ENCODE measurements at places on chromosomes 2 and 18.

GRCh38 chr18:33097126-33097525 lies 324.3 kb upstream of the KLHL14 start:
- H3K27ac ChIP-seq: no peak overlapping the region
- no peaks in the 10 kb centered on the region for H3K36me3 ChIP-seq
- H3K4me1 ChIP-seq: no peaks in the 10 kb centered on the region
- H3K4me3 ChIP-seq: no peak overlapping the region

DNA sequence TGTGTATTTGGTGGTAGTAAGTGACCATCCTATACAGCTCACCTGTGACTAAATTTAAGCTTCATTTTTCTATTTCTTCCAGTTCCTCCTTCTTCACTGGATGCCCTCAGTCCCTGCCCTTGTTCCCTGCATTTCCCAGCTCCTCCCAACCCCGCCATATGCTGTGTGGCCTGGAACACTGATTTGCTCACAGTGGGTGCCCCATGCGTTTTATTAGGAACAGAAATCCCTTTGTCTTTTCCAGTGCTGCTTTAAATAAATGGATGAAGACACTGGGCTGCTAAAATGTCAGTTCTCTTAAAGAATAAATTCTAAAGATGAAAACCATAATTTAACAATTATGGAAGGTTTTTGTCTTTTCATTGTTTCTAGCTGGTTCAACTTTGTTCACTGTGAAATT lies 477.3 kb downstream of the DCDC2C start:
- no peak overlapping the region for H3K4me3 ChIP-seq
- H3K27ac ChIP-seq: no peak overlapping the region
- H3K27me3 ChIP-seq: no peaks in the 10 kb centered on the region

DNA sequence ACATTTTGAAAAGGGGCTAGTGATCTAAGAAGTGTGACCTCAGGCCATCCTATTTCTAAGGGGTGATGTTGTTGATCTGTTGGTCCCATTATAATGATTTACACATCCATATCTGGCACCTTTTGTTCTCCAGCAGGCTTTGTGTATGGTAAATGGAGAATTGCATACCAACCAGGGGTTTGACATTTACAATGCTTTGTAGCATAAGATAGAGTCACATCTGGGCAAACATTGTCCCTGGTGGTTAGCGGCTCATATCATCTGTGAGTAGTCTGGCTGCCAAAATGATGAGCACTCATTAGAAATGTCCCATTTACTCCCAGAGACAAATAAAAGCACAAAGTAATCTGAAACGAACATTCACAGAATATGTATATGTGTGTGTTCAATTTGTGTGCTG lies 1775.5 kb upstream of the CELF4 start:
- no peak for DNase-seq
- H3K4me3 ChIP-seq: no peak overlapping the region
- H3K27ac ChIP-seq: no peak overlapping the region
- no peaks in the 10 kb centered on the region for H3K36me3 ChIP-seq
- H3K4me1 ChIP-seq: no peaks in the 10 kb centered on the region

GRCh38 chr2:128682266-128682665 lies 363.6 kb upstream of the HS6ST1 start:
- no peaks in the 10 kb centered on the region for H3K27me3 ChIP-seq
- no peak for DNase-seq
- no peak overlapping the region for H3K27ac ChIP-seq
- no peak overlapping the region for H3K4me3 ChIP-seq
- no peaks in the 10 kb centered on the region for H3K36me3 ChIP-seq

DNA sequence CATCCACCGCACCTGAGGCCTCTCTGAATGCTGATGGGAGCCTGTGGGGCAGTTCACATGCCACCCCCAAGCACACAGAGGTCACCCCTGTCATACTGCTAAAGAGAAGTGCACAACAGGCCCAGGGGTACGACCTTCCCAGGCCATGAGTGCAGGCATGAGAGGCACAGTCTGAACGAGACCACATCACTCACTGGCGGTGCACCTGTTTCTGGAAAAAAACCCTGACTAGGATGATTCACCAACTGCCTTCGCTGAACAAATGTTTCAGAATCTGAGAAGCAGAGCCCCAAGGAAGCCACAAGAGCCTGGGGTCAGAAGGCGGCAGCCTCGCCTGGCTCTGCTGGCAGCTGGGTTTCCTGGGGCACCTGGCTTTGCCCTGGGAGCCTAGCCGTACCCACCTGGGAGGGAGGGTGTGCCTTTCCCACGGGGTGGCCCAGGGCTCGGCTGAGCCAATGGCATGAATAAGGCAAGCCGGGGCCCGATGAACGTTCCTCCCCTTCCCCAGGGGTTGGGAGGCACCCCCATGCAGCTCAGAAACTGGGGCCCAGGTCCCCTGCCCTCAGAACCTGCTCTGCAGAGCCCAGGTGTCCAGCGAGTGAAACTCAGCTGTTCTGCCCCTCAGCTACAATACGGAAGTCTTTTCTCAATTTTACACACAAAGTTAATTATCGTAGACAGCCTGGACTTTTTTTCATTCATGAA lies 73.8 kb downstream of the HDAC4 start:
- no peak overlapping the region for H3K4me3 ChIP-seq
- H3K27ac ChIP-seq: peak overlapping the region; percentile 92
- no peaks in the 10 kb centered on the region for H3K27me3 ChIP-seq
- peak; percentile 24 for DNase-seq

- H3K4me3 ChIP-seq: no peak overlapping the region
- no peaks in the 10 kb centered on the region for H3K36me3 ChIP-seq
- no peaks in the 10 kb centered on the region for H3K4me1 ChIP-seq
- no peak overlapping the region for H3K27ac ChIP-seq
- no peak for DNase-seq
These were observed 99.8 kb upstream of the ARHGAP28 start for GRCh38 chr18:6629635-6630140.

DNA sequence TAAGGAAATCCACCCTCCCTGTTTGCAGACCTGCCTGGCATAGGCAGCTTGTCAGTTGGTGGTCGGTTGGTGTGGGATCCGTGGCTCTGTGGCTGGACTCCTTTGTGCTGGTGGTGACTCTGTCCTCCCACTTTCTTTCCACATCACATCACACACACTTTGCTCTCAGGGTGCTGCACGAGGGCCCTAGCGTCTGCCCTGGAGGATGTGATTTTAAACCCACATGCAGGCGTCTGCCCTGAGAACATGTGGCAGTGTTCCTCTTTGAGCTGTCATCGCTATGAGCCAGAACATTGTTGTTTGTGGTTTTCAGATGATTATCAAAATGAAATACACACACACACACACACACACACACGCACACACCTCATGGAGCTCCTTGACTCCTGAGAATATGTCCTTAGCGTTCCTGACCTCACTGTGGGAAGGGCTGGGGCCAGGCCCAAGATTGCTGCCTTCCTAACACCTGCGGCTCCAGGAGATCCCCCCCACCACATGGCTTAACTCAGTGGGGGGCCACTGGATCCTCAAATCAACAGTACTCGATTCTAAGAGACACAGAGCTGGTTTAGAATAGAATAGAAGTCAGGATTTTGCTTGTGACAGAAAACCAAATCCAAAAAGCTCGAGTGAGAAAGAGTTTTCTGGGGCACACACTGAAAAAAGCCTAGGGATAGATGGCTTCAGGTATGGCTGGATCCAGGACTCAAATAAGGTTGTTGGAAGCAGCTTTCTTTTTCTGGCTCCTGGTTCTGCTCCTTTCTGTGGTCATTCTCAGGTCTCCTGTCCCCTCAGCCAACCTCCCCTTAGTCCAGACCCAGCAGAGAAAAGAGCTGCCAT lies 54.8 kb downstream of the RTP5 start:
- H3K27ac ChIP-seq: no peak overlapping the region
- H3K4me1 ChIP-seq: peaks cover 7% of the 10 kb centered on the region
- H3K27me3 ChIP-seq: no peaks in the 10 kb centered on the region
- H3K36me3 ChIP-seq: no peaks in the 10 kb centered on the region
- no peak overlapping the region for H3K4me3 ChIP-seq

DNA sequence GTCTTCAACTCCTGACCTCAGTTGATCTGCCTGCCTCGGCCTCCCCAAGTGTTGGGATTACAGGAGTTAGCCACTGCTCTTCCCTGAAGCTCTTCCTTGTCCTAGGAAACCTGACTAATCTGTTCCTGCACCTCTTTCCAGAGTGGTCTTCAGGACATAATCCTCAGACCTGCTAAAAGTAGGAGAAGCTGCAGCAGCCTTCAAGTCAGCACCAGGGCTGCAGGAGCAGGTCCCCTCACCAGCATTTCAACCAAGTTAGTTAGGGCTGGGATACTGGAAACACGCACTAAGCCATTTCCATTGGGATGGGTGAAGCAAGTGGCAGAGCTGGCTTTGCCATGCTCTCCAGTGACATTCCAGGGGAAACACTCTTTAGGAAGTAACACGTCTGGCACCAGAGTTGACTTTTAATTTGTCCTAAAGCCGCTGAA lies 9.9 kb downstream of the NCL start:
- H3K27me3 ChIP-seq: no peaks in the 10 kb centered on the region
- no peak overlapping the region for H3K27ac ChIP-seq
- no peak for DNase-seq
- H3K36me3 ChIP-seq: no peaks in the 10 kb centered on the region
- no peaks in the 10 kb centered on the region for H3K4me1 ChIP-seq

DNA sequence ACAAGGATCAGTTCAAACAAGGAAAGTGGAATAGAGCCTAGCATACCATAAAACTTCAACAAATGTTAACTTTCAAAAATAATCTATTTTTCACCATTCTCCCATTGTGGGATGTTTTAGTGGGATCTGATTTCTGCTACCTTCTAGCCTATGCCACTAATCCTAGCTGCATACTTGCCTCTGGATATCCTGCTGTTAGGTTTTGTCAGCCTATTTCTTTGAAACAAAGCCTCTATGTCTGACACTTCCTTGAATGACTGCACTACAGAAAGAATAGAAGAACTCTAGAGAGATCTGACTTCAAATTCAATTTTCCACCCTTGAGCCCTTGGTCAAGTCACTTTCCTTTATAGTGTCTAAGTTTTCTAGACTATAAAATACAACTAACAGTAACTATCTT lies 291.5 kb downstream of the PTH2R start:
- DNase-seq: no peak
- no peaks in the 10 kb centered on the region for H3K4me1 ChIP-seq
- H3K36me3 ChIP-seq: no peaks in the 10 kb centered on the region
- no peaks in the 10 kb centered on the region for H3K27me3 ChIP-seq
- no peak overlapping the region for H3K4me3 ChIP-seq
- no peak overlapping the region for H3K27ac ChIP-seq

- no peaks in the 10 kb centered on the region for H3K27me3 ChIP-seq
- no peak overlapping the region for H3K27ac ChIP-seq
- H3K4me1 ChIP-seq: no peaks in the 10 kb centered on the region
- H3K36me3 ChIP-seq: no peaks in the 10 kb centered on the region
- DNase-seq: no peak
These were observed 47.3 kb upstream of the PAPOLG start for GRCh38 chr2:60708630-60709320.

Measured in uterus (tissue), 4 donors.